ENCODE measurements at places on chromosomes 2 and 18. TPM values are rescaled to one million over a fixed set of nuclear protein-coding genes. Genes with fewer than 3 reads are reported as not detected.

Gene GULP1
- total RNA-seq = 7.1 TPM

Gene EMILIN1
- 2.3 TPM for total RNA-seq

Gene EVX2
- not detected for total RNA-seq

Gene NXPH2
- not detected for total RNA-seq

Gene ALK
- total RNA-seq = not detected

Gene FBXO36
- total RNA-seq = 1.5 TPM

Gene CD226
- total RNA-seq = 0.32 TPM

Gene LCT
- total RNA-seq = not detected

Gene CARF
- total RNA-seq = 1.9 TPM

All from bladder microvascular endothelial cell (primary cell).